ENCODE measurements at places on chromosomes 3 and 15. TPM values are rescaled to one million over a fixed set of nuclear protein-coding genes. Genes with fewer than 3 reads are reported as not detected.

WWTR1 gene
- 142 TPM for total RNA-seq

RHO gene
- total RNA-seq = not detected

MAP6D1 gene
- 4.7 TPM for total RNA-seq

ISL2 gene
- 2.9 TPM for total RNA-seq

GRAMD1C gene
- total RNA-seq = 0.46 TPM

CLDN1 gene
- 15.3 TPM for total RNA-seq

CPLX3 gene
- not detected for total RNA-seq

GUCA1C gene
- not detected for total RNA-seq

POU1F1 gene
- total RNA-seq = not detected

MASP1 gene
- not detected for total RNA-seq

KNG1 gene
- not detected for total RNA-seq

MYO9A gene
- total RNA-seq = 8.8 TPM

POTEB3 gene
- not detected for total RNA-seq

RTP1 gene
- total RNA-seq = not detected

SPTBN5 gene
- total RNA-seq = 0.17 TPM

ITGA11 gene
- 4.3 TPM for total RNA-seq

ALS2CL gene
- total RNA-seq = 7.0 TPM

GHRL gene
- not detected for total RNA-seq

MYH15 gene
- 0.06 TPM for total RNA-seq

ZNF148 gene
- total RNA-seq = 9.4 TPM

TJP1 gene
- total RNA-seq = 57.8 TPM

SLCO3A1 gene
- total RNA-seq = 22.7 TPM

ROBO2 gene
- total RNA-seq = not detected

SNRPN gene
- total RNA-seq = 102 TPM

ITPKA gene
- 9.7 TPM for total RNA-seq

MORC1 gene
- not detected for total RNA-seq

DPH3 gene
- 21.2 TPM for total RNA-seq

IP6K1 gene
- 21.2 TPM for total RNA-seq

IGF1R gene
- 56.0 TPM for total RNA-seq

MEX3B gene
- 4.0 TPM for total RNA-seq

ARPIN gene
- total RNA-seq = 11.6 TPM

ZNF501 gene
- total RNA-seq = not detected

IDH2 gene
- 45.6 TPM for total RNA-seq

SEC62 gene
- total RNA-seq = 71.9 TPM

MAP1A gene
- total RNA-seq = 0.63 TPM

MGLL gene
- 75.1 TPM for total RNA-seq

ITIH1 gene
- not detected for total RNA-seq

MYEF2 gene
- total RNA-seq = 15.3 TPM

IL12A gene
- total RNA-seq = 1.4 TPM

GOLGA6A gene
- total RNA-seq = 0.09 TPM

DIS3L gene
- total RNA-seq = 31.3 TPM

C3orf20 gene
- not detected for total RNA-seq

MKRN3 gene
- 2.0 TPM for total RNA-seq

CRYGS gene
- 0.40 TPM for total RNA-seq

MOBP gene
- 0.02 TPM for total RNA-seq

SLC28A1 gene
- not detected for total RNA-seq

HCLS1 gene
- total RNA-seq = 0.15 TPM

ZNF80 gene
- total RNA-seq = not detected

CLDN16 gene
- total RNA-seq = 0.16 TPM

SAMD7 gene
- not detected for total RNA-seq

GOLGA6D gene
- total RNA-seq = not detected

MYO1E gene
- total RNA-seq = 319 TPM

CMTM8 gene
- 14.7 TPM for total RNA-seq

FETUB gene
- 0.08 TPM for total RNA-seq

TRAIP gene
- total RNA-seq = 11.7 TPM

Measured in A549 treated with AZD2906 at 1 μM for 4 hours (cell line).